Mucosa of descending colon (tissue), 3 donors: ENCODE measurements at places on chromosomes 4 and X.

GRCh38 chr4:180156684-180157083 lies 2086.5 kb upstream of the TENM3 start:
- no peak for DNase-seq

GRCh38 chrX:43283187-43283586 lies 372.9 kb upstream of the MAOA start:
- DNase-seq = no peak

DNA sequence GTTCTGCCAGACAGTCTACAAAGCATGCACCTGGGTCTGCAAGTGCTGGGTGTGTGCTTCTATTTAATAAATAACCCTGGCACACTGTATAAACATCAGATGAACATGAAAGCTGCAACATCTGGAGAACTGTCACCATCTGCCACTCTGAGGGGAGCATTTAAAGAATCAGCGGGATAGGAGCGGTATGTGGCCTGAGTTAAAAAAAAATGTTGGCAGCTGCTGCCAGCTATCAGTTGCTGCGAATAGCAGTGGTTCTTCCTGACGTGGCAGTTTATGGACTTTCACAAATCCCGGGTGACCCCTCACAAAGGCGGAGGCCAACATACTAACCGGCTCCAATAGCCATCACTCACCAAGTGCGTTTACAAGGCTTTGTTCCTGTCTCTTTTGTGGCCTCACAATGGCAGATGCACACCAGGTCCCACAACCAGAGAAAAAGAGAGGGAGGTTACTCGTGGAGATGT lies 95.1 kb downstream of the RASL11B start:
- DNase-seq = peak; percentile 11

DNA sequence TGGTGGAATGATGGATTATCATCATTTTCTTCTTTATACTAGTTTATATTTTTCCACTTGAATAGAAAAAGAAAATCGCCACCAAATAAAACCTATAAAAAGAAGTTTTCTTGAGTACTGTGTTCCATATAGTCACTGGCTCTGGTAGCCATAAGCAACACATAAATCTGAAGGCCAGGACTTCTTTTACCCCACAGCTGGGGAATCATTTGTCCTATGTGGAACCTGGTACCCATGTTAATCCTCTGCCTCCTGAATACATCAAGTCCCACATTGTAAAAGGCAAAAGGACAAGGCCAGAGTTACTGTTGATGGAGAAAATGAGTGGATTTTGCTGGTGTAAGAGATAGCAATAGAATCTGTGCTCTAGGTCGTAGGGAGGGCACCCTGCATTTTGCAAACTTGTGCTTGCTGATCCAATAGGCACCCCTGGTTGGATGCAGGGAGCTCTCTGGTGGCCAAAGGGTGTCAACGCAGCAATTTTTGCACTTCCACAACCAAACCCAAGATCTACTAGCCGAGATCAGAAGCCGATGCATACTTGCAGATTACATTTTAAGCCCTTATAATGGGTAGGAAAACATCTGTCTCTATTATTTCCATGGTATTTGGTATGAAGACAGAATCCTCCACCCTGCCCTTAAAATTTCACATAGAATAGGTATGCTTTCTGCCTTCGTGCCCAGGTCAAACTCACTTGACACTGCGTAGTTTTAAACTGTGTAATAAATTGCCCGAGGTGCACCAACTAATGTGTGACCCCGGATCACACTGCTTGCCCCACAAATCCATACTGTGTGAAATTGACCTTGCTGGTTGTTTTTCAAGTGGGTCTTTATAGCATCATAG lies 146.2 kb upstream of the SCML1 start:
- peak; percentile 55 for DNase-seq

- DNase-seq = no peak
Observed at GRCh38 chrX:68831405-68832100, 2.7 kb downstream of the EFNB1 start.

DNA sequence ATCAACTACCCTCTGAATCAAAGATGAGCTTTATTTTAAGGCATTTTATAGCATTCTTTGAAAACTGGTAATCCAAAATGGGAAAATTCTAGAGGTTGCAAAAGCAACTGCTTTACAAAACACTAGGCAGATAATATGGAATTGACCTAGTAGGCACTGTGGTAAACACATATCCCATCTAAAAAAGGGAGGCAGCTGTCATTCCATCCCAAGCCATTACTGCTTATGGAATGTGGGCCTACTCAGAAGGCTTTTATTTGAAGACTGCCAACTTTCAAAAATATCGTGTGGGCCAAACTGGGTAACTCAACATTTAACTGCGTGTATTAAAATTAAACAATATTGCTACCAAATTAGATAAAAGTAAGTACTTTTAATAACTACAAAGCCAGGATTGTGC lies 19.3 kb downstream of the UBE2D3 start:
- DNase-seq = no peak

GRCh38 chr4:6263526-6264224 lies 6.0 kb upstream of the WFS1 start:
- DNase-seq = peak; percentile 40

DNA sequence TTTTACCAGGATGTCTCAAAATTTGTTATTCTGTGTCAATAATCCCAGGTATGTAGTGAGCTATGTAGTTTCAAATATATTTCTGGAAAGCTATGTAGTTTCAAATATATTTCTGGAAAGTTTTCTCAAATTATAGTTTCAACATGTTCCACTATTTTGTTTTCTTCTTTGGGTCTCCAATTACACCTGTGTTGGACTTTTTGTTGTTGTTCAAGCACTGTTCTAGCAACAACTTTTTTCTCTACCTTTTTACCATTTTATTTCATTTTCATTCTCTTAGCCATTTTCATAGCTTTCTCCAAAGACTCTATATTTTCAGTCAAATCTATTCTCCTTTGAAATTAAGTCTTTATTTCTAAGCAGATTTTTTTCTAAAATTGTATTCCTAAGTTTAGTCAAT lies 88.4 kb downstream of the LCORL start:
- no peak for DNase-seq

DNA sequence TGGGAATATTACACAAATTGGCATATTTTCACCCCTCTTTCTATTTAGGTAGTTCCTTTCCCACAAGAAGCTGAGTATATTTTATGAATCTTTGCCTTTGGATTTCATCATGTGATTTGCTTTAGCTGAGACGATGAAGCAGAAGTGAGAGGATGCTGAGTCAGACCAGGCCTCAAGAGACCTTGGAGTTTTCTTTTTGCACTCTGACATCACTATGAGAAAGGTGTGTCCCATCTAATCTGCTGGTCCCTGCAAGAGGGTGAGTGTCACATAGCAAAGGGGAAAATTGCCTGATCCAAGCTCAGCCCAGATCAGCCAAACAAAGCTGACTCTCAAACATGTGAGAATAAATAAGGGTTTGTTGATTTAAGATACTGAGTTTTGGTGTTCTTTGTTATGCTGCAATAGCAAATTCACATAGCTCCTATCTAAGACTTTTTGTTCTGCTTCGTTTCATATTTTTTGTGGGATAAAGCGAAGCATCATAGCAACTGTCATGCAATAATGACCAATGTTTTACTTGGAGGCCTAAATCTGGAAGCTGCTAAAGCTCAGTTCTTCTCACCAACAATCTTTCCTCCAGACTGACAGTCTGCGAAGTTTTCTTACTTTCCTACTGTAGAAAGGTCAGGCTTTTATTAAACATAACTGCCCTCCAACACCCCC lies 176.9 kb downstream of the PDHA2 start:
- DNase-seq = no peak

DNA sequence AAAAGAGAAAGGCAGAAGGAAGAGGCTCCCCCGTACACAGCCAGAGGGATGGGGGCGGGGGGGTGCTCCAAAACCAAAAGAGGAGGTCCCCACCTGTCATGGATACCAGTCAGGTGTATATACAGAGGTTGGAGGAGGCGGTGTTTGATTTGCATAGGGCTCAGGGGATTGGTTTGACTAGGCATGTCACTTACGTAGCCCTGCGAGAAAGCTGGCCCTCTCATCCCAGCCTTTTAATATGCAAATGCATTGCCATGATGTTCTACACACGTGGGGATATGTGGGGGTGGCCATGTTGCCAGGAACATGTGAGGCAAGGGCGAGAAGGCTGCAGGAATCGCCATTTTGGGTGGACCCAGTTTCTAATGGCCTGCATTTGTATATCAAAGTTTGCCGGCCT lies 38.6 kb downstream of the TMEM150C start:
- DNase-seq = no peak

DNA sequence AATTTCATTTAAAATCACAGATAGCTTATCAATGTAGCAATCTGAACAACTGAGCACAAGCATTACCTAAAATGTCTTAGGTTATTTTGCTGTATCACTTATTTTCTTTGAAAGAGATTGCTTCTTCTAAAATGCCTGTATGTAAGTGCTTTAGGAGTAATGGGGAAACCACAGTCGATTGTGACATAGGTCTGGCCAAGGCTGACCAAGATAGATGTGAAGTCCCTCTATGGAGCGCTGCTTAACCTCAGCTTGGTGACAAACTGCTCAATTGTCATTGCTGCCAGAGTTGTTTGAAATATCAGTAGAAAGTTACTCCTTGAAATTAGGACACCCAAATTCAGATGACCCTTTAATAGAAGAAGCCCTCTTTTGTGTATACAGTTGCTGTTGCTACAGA lies 401.9 kb upstream of the NDST4 start:
- DNase-seq = no peak

DNA sequence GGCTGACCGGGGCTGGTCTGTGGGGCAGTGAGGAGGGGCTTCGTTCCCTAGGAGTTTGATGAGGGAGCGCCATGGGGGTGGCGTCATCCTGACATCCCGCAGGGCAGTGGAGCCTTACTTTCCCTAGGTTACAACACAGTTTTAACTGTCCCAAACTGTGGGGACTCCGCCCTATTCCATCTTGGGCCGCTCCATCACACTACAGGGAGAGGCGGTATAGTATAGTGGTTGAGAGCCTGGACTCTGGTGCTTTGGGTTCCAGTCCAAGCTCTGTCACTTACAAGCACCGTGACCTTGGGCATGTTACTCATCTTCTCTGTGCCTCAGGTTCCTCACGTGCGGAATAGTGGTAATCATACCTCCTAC lies 44.2 kb downstream of the ZNF185 start:
- no peak for DNase-seq

GRCh38 chr4:15683143-15683495 lies 1.5 kb downstream of the FAM200B start:
- no peak for DNase-seq

DNA sequence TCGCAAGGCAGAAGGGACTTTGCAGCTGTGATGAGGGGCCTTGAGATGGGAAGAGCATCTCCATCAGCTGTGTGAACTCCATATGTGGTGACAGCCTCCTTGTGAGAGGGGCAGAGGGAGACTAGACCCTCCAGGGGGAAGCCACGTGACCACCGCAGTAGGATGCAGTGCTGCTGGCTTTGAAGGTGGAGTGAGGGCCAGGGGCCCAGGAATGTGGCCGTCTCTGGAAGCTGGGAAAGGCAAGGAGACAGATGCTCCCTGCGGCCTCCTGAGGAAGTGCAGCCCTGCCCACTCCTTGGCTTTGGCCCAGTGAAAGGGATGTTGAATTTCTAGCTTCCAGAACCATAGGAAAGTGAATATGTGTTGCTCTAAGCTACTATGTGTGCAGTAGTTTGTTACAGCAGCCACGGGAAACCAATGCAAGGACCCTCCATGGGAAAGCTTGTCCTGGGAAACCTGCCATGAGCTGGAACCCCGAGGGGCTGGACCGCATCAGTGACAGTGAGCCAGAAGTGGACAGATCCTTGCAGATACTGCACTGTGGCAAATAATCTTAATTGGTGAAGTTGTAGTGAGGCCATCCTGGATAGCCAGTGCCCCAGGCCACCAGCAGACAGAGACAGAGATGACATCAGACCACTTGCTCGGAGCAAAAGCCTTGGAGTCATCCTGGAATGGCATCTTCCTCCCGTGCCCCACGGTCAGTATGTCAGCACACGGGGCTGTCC lies 35.4 kb upstream of the SORCS2 start:
- no peak for DNase-seq

- no peak for DNase-seq
Observed at GRCh38 chr4:2965262-2965661, 1.9 kb downstream of the GRK4 start.

DNA sequence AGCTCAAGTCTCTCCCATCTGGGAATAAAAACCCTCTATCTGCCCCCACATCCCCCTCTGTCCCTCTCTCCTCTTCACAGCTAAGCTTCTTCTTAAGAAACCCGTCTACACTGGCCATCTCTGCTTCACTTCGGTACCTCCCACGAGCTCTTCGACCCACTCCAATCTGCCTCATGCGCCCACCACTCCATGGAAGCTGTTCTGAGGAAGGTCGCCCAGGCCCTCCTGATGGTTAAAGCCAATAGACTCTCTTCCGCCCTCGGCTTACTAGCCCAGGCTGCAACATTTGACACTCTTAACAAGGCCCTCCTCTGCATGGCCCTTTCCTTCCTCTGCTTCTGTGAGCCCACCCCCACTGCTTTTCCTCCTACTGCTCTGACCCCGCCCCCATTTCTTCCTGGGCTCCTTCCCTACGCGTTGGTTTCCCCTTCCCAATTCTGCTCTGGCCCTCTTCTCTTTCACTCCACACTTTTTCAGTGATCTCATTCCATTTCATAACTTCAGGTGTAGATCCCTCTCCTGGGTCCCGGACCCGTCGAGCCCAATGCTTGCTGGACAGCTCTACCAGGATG lies 11.8 kb downstream of the IQSEC2 start:
- no peak for DNase-seq

GRCh38 chrX:120791013-120791643 lies 84.5 kb downstream of the CT47B1 start:
- peak; percentile 10 for DNase-seq

GRCh38 chrX:2502668-2503519 lies 2.1 kb upstream of the DHRSX start:
- peak; percentile 32 for DNase-seq

- no peak for DNase-seq
Observed at GRCh38 chrX:122913134-122913533, 270.9 kb upstream of the GRIA3 start.

- DNase-seq = no peak
Observed at GRCh38 chr4:72031868-72032608, at the start of gene NPFFR2. Gene NPFFR2, plus strand, starts transcription at chr4:72032000. Its CDS starts 96,592 bp downstream, at chr4:72128592.

- DNase-seq = no peak
Observed at GRCh38 chrX:11976663-11977062, 161.6 kb upstream of the FRMPD4 start.
